ENCODE measurements at places on chromosomes 1 and 21.

GRCh38 chr1:35574655-35575415 lies 1.7 kb downstream of the TFAP2E start:
- no peak for DNase-seq

GRCh38 chr1:192809307-192810252 lies 741 bp downstream of the RGS2 start:
- peak; percentile 40 for DNase-seq

GRCh38 chr1:59163268-59164092 lies 133.4 kb upstream of the FGGY start:
- DNase-seq: peak; percentile 62

GRCh38 chr1:15475752-15476314 lies at the start of gene CELA2B:
CELA2B (plus strand) TSS chr1:15476104; CDS start chr1:15476126, 22 bp downstream.
- no peak for DNase-seq

- no peak for DNase-seq
Observed at GRCh38 chr1:9174243-9174642, 45.3 kb upstream of the GPR157 start.

DNA sequence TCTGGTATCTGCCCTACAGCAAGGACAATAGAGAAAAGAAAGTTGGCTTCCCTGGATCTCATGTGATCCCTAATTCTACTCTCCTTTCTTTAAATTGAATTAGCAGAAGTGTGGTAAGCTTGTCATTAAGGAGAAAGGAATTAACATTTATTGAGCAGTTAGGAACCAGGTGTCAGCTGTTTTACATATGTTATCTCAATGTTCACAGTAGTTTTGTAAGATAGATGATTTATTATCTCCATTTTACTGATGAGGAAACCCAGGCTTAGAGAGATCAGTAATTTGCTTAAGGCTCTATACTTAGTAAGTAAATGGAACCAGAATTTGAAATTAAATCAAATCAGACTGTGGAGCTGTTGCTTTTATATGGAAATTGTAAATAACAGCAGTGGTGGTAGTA lies 8.0 kb downstream of the XPR1 start:
- no peak for DNase-seq

- peak; percentile 11 for DNase-seq
Observed at GRCh38 chr1:202572867-202573266, 137.4 kb downstream of the SYT2 start.

- no peak for DNase-seq
Observed at GRCh38 chr1:237448042-237448441, 406.1 kb downstream of the RYR2 start.

DNA sequence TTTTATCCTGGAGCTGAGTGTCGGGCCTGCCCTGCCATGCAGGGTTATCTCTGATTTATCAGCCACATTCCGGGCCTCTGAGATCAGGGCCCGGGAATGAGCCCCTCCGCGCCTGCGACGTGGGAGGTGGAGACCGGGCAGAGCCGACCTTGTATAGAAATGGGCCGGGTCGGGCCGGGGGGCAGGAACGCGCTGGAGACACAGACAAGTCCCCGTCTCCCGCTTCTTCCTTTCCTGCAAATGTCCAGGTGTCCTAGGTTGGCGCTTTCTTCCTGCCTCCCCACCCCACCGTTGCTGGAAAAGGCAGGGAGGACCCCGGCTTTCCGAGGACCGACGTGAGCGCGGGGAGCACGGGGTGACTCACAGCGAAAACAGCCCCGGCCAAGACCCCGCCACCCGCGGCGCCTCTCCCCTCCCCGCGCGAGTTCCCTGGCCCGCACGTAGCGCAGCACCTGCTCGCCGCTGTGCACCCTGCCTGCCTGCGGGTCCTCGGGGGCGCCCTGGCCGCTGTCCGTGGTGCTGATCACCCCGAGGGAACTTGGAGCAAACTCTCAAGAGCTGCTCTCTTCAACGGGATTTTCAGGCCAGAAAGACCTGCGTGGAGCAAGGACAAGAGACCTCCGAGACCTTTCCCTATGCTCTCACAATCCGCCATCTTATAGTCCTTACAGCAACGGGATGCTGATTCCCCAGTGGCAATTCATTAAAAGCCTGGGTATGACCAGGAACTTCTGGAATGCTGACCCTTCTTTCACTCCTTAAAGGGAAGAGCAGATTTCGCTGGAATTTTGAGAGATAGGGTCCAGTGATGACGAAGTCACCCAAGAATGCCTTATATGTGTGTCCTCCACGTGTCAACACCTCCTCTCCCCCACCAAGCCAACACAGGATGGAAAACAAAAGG lies 475 bp upstream of the NPPB start:
- no peak for DNase-seq

GRCh38 chr1:204493145-204493983 lies 1.2 kb downstream of the PIK3C2B start:
- peak; percentile 70 for DNase-seq

DNA sequence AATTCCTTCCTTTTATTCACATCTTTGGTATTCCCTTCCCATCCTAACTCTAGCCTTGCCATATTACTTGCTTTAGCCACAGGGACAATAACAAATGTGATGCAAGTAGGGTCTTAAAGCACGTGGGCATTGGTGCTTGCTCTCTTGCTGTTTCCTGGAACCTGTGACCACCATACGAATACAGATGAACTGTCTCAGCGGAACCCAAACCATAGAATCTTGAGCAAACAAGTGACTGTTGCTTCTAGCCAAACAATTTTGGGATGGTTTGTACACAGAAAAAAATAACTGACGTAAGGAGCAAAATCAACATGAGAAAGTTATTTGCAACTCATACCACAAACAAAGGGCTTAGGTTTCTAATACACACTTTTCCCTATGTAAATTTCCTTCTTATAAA lies 15.2 kb upstream of the VTCN1 start:
- no peak for DNase-seq

DNA sequence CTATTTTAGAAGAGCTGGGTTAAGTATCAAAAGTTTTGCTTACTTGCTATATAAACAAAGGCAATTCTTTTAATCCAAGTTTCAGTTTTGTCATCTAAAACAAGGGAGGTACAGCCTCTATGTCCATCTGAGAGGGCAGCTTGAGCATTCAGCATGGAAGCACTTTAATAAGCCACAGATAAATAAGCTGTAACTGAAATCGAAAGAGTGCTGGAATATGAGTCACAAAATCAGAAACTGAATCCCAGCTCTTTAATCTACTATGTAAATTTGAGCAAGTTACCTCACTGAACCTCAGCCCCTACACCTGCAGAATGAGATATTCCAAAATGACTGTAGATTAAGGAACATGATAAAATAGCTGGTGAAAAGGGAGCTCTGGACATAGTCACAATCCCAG lies 80.0 kb upstream of the HP1BP3 start:
- no peak for DNase-seq

GRCh38 chr1:119371815-119372214 lies 3.2 kb downstream of the HAO2 start:
- DNase-seq: no peak

DNA sequence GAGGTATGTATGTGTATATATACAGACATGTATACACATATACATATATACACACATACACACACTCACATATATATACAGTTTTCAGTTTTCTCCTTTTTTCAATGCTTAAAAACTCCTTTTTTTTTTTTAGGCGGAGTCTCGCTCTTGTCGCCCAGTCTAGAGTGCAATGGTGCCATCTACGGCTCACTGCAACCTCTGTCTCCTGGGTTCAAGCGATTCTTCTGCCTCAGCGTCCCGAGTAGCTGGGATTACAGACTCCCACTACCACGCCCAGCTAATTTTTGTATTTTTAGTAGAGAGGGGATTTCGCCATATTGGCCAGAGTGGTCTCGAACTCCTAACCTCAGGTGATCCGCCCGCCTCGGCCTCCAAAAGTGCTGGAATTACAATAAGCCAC lies 27.0 kb downstream of the STYXL2 start:
- no peak for DNase-seq

- DNase-seq: no peak
Observed at GRCh38 chr1:224430511-224431113, 4.0 kb downstream of the WDR26 start.

- no peak for DNase-seq
Observed at GRCh38 chr1:170239445-170239844, 93.7 kb downstream of the NTMT2 start.

DNA sequence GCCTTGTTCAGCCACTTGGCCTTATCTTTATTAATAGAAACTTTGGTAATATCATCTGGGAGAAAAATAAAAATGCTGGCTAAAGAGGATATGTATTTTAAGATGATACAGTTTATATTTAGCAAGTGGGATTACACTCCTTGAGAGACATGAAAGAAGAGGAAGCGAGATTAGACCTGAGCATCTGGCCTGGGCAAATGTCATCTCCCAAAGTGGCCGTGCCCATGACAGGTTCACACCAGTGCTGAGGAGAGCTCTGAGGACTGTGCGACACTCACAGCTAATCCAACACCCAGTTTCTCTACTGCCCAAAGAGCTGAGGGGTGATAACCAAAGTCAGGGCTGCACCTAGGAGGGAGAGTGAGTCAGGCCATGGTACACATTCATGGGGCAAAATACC lies 121.7 kb upstream of the DUSP10 start:
- DNase-seq: no peak

GRCh38 chr1:24754229-24754628 lies 9.0 kb downstream of the CLIC4 start:
- DNase-seq: no peak

- no peak for DNase-seq
Observed at GRCh38 chr1:231616667-231617066, 9.9 kb upstream of the DISC1 start.

DNA sequence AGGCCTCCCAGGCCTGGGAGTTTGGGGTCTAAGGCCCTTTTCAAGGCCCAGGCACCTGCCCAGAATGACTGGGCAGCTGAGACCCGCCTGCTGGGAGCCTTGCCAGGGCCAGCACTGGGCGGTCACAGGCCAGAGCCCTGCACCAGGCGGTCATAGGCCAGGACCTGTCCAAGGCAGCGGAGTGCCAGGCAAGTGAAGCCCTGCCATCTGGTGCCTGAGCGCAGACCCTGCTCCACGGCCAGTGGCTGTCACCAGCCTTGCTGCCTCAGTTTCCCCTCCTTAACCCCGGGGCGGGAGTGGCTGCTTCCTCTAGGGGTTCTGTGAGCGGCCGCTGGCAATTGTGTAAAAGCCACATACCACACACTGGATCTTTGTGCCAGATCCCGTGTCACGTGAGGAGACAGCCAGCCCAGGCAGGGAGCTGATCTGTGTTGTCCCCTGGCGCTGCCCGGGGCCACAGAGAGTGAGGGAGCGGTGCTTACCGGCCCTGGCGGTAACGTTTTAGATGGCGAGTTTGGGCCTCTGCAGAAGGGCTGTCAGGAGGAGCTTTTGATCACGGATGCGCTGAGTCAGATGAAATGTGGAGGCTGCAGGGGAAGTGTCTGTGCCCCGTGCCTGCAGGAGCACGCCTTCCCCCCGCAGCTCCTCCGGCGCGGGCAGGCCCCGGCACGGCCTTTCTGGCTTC lies 4.6 kb downstream of the COL18A1 start:
- no peak for DNase-seq

DNA sequence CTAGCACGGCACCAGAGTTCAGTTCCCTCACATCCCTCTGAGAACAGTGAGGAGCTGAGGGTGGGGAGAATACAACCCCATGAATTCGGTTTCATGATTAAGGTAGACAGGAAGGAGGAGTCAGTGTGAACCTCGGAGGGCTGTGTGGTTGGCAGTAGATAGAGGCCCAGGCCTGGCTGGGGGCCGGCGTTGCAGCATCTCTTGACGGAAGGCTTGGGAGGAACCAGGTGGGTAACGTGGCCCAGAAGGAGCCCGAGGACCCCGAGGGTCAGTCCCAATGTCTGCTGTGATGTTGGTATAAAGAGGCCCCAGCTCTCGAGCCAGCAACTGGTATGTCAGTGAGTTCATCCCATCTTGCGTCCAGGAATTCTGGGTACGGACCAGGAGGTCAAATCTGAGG lies 5.5 kb downstream of the PPOX start:
- no peak for DNase-seq

DNA sequence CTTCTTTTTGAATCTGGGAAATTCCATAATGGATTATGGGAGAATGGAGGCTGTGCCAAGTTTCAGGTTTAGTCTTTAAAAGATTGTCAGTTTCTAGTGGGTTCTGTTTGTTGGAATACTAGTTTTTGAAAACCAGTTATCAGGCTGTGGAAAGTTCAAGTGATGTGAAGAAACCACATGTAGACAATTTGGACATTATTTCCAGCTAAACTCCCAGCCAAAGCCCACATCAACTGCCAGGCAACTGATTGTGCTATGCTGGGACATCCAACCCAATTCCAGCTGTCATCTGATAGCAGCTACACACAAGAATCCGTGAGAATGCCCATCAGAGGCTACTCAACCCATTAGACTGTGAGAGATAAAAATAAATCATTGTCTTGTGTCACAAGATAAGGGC lies 546.1 kb upstream of the ADAMTS5 start:
- DNase-seq: no peak

DNA sequence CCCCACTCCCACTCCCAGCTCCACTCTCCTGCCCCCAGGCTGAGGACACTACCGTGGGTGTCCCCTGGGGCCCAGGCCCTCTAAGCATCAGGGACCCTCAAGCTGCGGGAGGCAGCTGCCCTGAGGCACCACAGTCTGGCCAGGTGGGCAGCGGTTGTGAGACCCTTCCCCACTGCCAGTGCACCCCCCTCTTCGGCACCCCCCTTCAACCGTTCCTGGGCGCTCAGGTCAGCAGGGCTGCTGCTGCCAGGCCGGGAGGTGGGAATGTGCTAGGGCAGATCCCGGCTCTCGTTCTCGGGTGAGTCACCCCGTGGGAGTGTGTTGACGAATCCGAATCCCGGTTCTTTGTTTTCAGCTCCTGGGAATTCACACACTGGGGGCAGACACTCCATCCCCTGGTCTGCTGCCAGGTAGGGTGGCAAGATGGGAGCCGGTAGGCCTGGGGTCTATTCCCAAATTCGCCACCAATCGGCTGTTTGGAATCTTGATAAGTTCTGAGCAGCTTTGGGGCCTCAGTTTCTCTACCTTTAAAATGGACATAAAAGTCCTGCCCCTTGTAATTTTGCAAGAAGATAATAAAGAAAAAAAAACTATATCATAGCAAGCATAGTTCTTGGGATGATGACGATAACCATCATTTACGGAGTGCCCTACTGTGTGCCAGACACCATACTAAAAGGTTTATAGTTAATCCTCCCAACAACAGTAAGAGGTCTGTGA lies 28.5 kb upstream of the CASZ1 start:
- no peak for DNase-seq
